Fibroblast of the conjunctiva (primary cell): ENCODE measurements at places on chromosomes 2 and 18.

GRCh38 chr2:10933700-10934225, 22.0 kb downstream of the KCNF1 start:
- DNase-seq: no peak

- no peak for DNase-seq
Observed at GRCh38 chr2:48169141-48169592, 262.9 kb upstream of the FBXO11 start.

GRCh38 chr2:26977012-26977411, 6.6 kb downstream of the MAPRE3 start:
- no peak for DNase-seq

DNA sequence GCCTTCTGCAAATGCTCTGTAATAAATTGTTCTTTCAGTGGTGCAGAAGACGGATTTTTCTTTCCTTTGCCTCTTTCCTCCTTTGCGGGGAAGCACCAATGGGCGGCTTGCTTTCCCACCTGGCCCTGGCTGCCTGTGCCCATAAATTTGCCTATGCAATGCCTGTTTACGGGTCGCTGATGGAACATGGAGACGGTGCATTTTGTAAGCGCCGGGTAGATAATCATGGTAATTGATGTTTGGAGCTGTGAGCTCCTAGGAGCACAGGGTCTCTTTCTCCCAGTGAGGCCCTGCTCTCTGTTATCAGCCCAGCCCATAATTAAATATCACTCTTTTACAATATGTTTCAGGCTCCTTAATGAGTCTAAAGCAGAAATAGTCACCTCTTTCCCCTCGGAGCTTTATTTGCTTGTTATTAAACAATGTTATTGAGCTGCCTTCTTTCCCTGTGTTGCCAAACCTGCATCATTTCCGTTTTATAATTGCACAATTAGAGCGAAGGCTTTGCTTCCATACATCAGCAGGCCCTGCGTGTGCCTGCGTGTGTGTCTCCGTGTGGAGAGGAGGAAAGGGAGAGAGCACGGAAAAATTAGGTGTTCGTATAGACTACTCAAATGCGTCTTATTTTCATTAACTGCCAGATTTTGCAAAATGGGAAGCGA, 437.4 kb upstream of the POU3F3 start:
- no peak for DNase-seq

- no peak for DNase-seq
Observed at GRCh38 chr18:66226782-66227181, 377.1 kb downstream of the CDH19 start.

- no peak for DNase-seq
Observed at GRCh38 chr2:157839822-157840221, 36.3 kb downstream of the ACVR1 start.

- DNase-seq: no peak
Observed at GRCh38 chr2:141529659-141530058, 601.2 kb downstream of the LRP1B start.
